ENCODE measurements at places on chromosomes 7 and 10.

DNA sequence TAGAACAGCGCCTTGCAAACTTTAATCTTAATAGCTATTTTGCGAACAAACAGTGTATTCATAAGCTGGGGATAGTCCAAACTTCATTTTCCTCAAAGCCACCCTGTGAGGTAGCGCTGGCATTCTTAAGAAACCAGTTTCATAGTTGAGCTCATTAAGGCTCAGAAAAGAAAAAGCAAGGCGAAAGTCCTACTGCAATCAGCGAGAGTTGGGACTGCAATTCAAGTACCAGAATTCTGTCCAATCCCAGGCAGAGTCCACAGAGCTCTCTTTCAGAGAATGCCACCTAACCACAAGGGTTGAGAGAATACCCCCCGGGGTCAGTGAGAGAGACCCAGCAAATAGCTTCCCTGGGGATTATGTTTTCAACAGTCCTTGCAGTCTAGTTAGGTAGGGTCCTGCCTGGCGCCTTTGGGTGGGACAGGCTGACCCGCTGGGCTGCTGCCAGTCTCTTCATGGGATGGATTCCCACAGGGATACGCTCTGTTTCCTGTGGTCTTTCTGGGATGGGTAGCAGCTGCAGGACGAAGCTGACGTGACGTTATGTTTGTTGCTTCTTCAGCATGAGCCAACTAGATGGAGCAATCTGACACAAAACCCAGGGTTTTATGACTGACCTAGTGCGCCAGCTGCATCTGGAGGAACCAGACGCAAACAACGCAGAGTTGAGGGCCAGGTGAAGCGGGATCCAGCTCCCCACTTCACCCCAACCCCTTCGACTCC is 16.0 kb downstream of the BMPER start:
- peak; percentile 71 for DNase-seq

- DNase-seq: no peak
These were observed 22.2 kb downstream of the ARHGAP21 start for GRCh38 chr10:24701447-24701846.

- peak; percentile 83 for DNase-seq
These were observed 829 bp upstream of the RPA3 start for GRCh38 chr7:7719236-7719635.

GRCh38 chr7:117766913-117767312 is 106.3 kb downstream of the CTTNBP2 start:
- no peak for DNase-seq

- no peak for DNase-seq
These were observed 68.8 kb upstream of the INSIG1 start for GRCh38 chr7:155228894-155229293.

DNA sequence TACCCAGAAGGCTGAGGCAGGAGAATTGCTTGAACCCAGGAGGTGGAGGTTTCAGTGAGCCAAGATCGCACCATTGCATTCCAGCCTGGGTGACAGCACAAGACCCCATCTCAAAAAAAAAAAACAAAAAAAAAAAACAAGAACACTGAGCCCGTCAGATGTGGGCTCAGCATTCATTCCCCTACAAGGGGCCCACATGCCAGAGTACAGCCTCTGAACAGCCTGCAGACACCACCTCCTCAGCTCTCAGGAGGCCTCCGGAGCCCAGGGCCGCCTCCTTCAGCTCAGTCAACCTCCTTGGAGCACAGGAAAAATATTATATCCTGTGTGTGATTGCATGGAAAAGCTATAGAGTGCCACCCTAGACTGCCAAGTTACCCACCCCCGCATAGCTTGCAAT is 112.3 kb downstream of the ABLIM1 start:
- no peak for DNase-seq

DNA sequence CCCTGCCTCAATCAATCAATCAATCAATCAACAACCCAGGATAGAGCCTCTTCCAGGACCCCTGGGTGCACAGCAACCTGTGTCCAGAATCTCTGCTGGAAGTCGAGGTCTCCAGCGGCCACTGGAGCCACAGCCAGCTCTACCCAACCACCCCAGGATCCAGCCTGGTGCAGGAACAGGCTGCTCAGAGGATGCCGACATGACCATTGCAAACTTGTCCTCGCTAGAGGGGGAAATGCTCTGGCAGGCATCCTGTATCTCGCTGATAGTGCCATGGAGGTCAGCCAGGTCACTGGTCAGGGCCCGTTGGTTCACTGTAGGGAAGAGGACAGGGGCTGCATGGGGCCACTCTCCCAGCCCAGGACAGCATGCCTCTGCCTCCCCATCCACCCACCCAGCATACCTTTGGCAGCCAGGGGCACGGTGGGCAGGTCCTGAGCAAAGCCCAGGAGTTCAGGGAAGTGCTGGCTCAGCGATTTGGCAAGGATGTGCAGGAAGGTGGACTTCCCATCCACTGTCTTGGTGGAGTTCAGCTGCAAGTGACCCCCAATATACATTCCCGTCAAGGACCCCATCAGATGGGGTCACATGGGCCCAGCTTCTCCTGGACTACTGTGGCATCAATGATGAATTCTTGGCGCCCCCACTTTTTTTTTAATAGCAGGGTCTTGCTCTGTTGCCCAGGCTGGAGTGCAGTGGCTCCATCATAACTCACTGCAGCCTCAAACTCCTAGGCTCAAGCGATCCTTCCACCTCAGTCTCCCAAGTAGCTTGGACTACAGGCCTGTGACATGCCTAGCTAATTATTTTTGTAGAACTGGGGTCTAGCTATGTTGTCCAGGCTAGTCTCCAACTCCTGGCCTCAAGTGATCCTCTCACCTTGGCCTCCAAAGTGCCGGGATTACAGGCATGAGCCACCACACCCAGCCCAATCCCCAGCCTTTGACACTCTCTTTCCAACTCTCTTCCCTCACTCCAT is 49.4 kb downstream of the GRID2IP start:
- DNase-seq: no peak

- no peak for DNase-seq
These were observed 462.5 kb downstream of the PLXNA4 start for GRCh38 chr7:132113536-132114371.

GRCh38 chr10:3420527-3421469 is 248.2 kb upstream of the PITRM1 start:
- no peak for DNase-seq

DNA sequence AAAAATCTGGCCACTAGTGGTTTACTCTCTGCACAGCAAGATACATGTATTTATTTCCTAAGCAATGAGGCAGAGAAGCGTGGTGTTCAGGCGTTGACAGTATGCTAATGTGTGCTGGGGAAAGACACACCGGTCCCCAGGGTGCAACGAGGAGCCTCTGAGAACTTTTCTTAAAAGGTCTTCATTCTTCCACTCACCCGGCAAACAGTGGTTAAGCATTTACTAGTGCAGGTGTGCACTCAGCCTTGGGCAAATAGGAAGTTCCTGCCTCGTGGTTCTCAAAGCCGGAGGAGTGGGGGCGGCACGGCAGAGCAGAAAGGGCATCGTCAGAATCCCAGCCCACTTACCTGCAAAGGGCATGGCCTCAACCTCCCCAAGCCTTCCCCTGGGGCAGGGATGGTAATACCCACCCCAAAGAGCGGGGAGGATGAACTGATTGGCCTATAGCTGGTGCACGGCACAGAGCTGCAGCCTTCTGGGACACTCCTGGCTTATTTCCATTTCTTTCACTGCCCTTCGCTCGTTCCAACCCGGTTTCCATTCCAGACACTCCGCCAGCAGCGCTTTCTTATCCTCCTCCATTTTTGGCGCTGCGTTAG is 184.3 kb upstream of the CTBP2 start:
- DNase-seq: no peak

DNA sequence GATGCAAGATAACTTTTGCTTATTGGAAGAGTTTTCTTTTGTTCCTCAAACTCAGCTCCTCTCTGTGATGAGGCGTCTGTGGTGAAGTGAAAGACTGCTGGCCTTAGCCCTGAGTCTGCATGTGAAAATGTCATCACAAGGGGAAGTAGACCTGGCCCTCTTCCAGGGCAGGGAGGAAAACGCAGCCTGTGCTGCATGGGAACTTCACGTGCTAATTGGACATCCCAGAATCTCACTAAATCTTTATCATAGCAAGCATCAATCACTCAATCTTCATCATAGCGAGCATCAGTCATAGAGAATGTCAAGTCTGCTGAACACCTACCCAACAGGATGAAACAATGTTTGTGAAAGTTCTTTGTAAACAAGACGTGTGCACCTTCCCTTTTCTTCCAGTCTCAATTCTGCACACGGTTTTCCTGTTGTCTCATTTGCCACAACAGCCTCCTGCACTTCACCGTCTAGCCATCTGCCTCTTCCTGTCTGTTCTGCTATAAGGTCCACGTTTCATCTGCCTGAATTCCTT is 314.6 kb downstream of the FRMD4A start:
- no peak for DNase-seq

DNA sequence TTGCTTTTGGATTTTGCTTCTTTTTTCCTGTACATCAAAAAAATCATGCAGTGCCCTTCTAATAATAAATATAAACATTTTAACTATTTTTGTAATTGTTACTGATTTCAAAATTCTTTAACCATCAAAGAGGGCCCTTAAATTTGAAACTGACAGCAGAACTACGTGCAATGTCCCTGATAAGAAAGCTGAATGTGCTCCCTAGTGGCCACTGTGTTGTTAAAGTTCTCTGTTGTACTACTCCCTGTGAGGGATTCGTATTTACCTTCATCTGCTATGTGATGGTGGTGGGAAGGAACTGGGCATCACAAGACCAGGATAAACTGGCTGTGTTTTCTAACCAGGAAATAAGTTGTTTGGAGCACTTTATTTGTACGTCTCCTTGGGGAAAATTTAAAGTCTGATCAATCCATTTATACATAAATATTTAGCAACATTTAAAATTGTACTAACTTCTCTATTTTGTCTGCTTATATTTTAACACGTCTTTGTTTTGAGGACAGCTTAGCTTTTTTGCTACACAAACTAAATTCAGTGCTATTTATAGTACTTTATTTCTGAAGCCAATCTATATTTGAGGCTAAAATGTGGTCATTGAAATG is 322.4 kb downstream of the HGF start:
- peak; percentile 41 for DNase-seq

DNA sequence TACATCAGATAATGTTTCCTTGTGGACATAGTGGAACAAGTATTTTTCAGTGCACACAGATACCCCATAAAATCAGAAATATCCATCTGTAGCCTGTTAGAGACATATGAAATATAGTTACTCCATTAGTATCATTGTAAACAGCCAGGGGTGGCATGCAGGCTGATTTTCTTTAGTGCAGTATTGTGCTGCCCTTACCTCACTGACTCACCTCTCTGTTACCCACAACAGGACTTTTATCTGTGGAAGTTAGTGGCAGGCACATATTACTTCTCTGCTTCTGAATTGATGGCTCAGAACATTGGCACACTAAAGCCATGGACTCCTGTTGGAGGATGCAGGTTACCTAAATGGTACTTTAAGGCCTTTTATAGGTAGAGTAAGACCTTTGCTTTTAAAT is 70.0 kb downstream of the SLC25A40 start:
- DNase-seq: no peak

DNA sequence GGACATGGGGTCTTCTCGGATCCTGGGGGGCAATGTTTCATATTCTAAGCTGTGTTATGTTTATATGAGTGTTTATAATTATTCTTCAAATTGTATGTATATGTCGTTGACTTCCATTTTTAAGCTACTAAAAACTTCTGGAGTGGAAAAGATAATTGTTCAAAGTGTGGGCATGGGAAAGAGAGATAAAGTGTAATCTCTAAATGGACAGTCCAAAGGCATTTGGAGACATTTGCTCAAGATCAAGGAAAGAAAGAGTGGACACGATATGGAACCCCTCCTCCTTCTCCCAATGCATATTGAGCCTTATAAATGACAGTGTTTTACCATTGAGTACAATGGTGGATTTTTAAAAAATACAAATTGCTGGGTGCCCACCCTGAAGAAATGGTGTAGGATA is 81.1 kb downstream of the SDHAF3 start:
- no peak for DNase-seq

GRCh38 chr10:119428789-119429188 is 113.7 kb downstream of the RGS10 start:
- peak; percentile 70 for DNase-seq

DNA sequence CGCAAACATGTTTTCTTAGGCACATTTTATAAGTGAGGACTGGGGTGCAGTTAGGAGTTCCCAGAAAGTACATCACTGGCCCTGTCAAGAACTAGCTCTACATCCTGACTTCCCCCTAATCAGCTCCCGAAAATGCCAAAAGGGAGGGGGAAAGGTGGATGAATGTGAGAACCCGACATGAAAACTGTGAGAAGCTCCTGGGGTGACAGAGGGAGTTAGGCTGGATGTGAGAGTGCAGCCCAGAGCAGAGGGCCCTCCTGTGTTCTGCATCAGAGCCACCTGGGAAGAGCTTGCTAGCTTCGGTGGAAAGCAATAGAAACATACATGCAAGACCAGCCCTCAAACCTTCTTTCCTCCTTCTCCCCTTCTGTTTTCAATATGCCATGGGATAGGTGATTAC is 30.5 kb upstream of the SEM1 start:
- DNase-seq: no peak

GRCh38 chr7:69663911-69664832 is 65.9 kb downstream of the AUTS2 start:
- no peak for DNase-seq

DNA sequence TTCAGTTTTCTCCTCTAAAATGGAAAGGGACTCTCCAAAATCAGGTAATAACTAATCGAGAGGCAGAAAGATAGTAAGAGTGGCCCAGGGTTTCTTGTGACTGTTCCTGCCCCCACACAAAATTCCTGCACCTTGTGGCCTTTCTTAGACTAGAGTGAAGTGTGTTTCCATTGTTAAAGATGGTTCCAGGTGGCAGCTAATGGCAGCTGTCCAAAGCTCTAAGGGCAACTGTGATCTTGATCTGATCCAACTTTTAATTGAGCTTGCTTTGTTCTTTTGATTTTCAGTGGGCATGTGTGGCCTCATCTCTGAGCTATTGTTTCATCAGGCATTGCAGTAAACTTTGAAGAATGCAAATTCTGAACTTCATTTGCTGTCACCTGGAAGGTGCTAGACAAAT is 19.4 kb downstream of the ACSL5 start:
- DNase-seq: no peak

DNA sequence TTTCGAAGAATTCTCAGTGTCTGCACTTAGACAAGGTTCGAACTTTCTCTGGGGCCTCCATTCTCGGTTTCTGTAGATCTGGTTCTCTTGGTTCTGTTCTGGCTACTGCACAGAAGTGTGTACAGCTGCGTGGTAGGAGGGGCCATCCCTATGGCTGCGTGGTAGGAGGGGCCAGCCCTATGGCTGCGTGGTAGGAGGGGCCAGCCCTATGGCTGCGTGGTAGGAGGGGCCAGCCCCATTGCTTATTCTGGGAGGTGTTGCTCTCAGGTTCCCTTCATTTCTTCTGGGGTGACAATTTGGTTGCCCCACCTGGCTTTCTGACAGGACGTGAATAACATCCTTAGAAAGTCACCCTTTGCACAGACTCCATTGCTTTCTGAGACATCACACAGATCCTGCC is 65.2 kb upstream of the CHST15 start:
- no peak for DNase-seq

DNA sequence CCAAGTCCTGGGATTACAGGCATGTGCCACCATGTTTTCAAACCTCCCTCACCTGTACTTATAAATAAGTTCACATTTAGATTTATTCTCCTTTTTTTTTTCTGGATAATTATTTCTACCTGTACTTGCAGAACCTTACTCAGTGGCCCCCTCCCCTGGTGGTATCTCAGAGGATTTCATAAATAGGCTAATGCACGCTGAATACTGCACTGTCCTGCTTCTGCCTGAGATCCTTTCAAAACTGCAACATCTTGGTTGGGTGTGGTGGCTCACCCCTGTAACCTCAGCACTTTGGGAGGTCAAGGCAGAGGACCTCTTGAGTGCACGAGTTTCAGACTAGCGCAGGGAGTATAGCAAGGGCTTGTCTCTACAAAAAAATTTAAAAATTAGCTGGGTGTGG is 4.6 kb upstream of the BLVRA start:
- DNase-seq: no peak
